ENCODE measurements at places on chromosomes 12 and 14.
A peak's percentile ranks its signal among the peaks of the same experiment; 100 is the strongest.

GRCh38 chr12:752695-753610 lies 574 bp downstream of the WNK1 start:
- DNase-seq = peak; percentile 51

- no peak for DNase-seq
These were observed 20.3 kb upstream of the GNS start for GRCh38 chr12:64779354-64779974.

GRCh38 chr14:20904393-20905029 lies 13.3 kb downstream of the RNASE3 start:
- DNase-seq = no peak

- no peak for DNase-seq
These were observed 17.0 kb downstream of the NCOR2 start for GRCh38 chr12:124550123-124551089.

- no peak for DNase-seq
These were observed 74.8 kb downstream of the ARL6IP4 start for GRCh38 chr12:123055281-123055766.

Measured in central memory CD4-positive, alpha-beta T cell (primary cell).